ENCODE measurements at places on chromosomes 5 and 9.
A peak's percentile ranks its signal among the peaks of the same experiment; 100 is the strongest.

- no peak for DNase-seq
These were observed 100.8 kb downstream of the C9orf50 start for GRCh38 chr9:129520082-129520481.

DNA sequence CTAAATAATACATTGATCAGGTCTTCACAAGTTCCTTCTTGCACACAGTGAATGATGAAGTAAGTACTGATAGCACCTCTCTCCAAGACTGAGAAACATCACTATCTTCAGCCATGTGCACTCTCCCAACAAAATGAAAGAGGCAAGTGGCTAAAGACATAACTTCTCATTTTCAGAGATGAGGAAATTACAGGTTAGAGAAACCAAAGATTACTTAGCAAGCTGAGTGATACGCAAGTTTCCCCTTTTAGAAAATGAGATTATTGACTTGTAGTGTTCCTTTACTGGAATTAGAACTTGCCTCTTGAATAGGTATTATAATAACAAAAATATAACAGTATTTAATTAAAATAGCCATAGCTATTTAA is 21.6 kb downstream of the CEMIP2 start:
- no peak for DNase-seq

- DNase-seq: no peak
These were observed 28.4 kb upstream of the IRX4 start for GRCh38 chr5:1910861-1911772.

DNA sequence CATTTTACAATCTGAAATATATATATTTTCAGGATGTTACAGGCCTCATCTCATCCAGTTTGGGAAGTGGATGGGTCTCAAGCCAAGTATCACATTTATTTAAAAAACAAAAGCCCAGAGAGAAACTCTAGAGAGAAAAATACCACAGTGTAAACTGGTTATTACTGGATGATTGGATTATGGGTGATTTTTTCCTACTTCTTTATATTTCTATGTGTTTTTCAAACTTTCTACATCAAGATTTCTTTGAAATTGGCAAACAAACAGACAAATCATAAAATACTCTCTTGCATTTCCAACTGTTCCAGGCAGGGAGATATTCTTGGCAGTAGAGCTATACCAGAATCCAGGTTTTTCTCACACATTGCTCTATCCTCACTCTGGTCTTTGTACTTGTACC is 116.0 kb upstream of the SMIM23 start:
- no peak for DNase-seq

DNA sequence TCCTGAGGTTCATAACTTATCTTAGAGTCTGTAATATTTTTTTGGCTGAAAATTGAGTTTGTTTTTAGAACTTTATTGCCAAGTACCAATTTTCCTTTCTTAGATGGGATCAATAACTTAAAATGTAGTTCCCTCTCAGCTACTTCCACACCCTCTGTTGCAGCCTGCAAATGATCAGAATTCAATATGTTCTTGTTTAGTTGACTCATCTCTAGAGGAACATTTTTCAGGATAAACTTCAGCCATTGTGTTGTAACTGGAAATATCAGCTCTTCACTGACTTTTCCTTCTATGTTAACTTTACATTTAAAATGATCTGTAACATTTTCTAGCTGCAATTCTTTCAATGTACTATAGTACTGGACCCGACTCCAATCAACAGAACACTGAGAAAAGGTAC is 115.7 kb downstream of the ESM1 start:
- no peak for DNase-seq

GRCh38 chr5:147426640-147427327 is 83.1 kb downstream of the DPYSL3 start:
- no peak for DNase-seq

- no peak for DNase-seq
These were observed 34.1 kb upstream of the CPLX2 start for GRCh38 chr5:175837171-175837699.

GRCh38 chr5:65825408-65826328 is 100.7 kb upstream of the ERBIN start:
- DNase-seq: no peak

DNA sequence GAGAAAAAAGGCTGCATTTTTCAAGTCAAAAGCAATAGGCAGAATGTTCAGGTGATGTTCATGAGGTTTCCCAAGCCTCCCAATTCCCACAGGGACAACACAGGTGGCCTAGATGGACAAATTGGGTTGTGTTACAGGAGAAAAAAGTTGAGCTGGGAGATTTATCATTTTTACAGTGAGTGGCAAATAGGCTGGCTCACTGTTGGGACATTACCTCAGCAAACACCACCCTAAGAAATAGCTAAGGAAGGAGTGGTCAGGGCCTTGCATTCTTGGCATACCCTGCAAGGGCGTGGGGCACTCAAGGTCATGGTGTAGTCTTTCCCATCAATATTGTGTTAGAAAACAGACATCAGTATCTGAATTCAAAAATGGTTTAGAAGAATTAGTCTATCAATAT is 23.3 kb upstream of the CPLANE1 start:
- peak; percentile 82 for DNase-seq

DNA sequence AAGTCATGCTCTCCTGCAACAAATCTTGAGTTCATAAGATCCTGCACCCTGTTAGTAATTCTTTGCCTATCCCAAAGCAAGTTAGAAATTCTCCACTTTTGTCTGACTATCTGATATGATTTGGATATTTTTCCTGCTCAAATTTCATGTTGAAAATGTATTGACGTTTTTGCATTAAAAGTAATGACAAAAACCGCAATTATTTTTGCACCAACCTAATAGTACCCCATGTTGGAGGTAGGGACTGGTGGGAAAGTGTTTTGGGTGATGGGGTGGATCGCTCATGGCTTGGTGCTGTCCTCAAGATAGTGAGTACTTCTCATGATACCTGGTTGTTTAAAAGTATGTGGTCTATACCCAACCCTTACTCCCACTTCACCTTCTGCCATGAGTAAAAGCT is 713.4 kb downstream of the CDH18 start:
- DNase-seq: no peak

- no peak for DNase-seq
These were observed 8.2 kb upstream of the IFNA21 start for GRCh38 chr9:21174671-21175070.

GRCh38 chr5:156529892-156530291 is 202.9 kb downstream of the SGCD start:
- no peak for DNase-seq

DNA sequence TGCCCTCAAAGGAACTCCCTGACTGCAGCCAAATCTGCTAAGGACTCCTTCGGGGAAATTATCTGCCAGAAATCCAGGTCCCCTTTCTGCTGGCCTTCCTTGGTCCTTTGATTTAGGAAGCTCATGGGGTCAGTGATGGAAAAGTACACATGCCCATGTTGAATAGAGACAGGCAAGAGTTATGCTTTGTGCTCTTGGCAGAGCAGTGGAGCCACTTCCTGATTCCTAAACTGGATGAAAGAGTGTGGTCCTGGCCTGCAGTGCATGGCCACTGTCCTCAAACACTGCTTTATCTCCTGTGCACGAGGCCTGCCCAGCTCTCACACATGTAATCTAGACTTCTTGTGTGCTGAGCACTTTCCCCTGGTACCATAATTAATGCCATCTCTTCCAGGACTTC is 2.0 kb upstream of the EBF1 start:
- no peak for DNase-seq

GRCh38 chr5:127909066-127909465 is 174.5 kb upstream of the SLC12A2 start:
- peak; percentile 50 for DNase-seq

GRCh38 chr9:89366711-89367110 is 48.4 kb downstream of the SECISBP2 start:
- no peak for DNase-seq

- no peak for DNase-seq
These were observed 167.4 kb downstream of the ZDHHC21 start for GRCh38 chr9:14525856-14526255.

DNA sequence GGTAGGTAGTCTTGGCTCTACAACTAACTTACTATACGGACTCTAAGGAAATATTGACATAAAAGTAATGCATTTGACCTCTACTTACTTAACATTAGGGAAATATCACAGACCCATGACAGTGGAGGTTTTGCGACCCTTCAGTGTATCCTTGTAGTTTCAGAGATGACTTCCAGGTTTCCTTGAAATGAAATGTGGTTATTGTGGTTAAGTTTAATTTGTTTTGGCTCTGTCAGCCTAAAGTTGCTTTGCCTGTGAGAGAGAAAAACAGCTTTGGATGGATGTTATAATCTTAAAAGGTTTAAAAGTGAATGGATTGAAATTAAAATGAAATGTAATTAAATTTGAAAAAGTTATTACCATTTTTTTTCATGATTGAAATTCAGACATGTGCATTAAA is 42.9 kb downstream of the LRRTM2 start:
- no peak for DNase-seq

- DNase-seq: no peak
These were observed 4.0 kb downstream of the GFI1B start for GRCh38 chr9:132982458-132982857.

DNA sequence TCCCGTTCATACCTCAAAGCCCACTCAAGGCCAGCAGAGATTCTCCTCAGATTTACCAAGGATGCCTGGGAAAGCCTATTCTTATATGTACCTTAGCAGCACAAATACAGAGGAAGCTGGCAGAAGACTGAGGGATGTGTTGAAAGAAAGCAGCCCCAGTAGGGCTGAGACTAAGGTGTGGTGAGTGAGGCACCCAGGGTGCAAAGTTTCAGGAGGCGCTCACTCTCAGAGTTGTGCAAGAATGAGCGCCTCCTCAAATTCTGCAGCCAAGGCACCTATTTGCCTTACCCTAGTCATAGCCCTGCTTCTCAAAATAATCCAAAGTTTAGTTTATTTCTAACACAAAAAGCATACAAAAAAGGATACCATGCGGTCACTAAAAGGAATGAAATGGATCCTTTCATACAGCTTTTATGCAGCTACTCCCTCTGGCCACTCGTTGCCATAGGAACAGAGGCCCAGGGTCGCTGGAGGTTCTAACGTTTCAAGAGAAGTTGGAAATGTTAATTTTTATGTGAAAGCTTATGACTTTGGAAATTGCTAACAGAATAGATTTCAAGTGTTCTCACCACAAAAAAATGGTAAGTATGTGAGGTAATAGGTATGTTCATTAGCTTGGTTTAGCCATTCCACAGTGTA is 79.7 kb upstream of the SMIM23 start:
- DNase-seq: no peak

DNA sequence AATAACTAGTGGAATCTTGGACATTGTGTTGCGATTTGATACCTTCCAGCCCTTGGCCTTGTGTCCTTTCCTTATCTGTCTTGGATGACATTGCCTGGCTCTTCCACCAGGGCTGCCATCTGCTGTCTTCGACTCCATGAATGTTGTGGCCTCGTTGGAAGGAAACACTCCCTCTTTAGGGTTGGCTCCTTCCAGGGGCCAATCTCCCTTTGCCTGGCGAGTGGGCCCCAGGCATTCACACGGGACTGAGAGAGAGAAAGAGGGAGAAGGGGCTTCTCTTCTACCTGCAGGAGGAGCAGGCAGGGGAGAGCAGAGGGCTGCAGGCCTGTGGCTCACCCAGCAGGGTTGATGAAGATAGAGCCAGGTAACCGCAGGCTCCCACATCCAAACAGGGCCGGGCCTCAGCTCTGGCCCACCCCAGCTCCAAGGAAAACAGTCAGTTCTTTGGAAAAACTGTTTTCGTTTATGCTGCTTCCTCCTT is 31.3 kb downstream of the FGF1 start:
- no peak for DNase-seq

- no peak for DNase-seq
These were observed 9.0 kb upstream of the KIF2A start for GRCh38 chr5:62296998-62297397.

GRCh38 chr5:10645671-10646070 is 81.8 kb downstream of the ANKRD33B start:
- no peak for DNase-seq

DNA sequence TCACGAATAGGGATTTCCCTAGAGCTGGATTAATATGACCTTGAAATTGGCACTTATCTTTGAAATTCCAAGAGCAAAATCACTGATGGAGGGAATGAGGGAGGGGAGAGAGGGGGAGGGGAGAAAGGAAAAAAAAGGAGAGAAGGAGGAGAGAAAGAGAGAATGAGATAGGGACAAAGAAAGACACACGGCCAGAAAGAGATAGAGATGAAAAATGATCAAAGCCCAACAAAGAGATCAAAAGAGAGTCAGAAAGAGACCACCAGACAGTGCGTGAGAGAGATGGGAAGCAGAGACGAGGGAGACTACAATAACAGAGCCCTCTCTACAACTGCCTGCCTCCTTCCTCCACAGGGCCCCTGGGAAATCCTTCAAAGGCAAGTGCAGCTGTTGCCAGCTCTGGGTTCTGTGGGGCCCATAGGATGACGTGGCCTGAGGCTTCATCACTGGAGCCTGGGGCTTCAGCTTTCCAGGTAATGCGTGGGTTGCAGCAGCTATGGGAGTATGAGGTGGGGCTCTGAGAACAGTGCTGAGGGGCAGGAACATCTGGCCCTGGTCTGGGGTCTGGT is 58.3 kb upstream of the SHB start:
- no peak for DNase-seq

DNA sequence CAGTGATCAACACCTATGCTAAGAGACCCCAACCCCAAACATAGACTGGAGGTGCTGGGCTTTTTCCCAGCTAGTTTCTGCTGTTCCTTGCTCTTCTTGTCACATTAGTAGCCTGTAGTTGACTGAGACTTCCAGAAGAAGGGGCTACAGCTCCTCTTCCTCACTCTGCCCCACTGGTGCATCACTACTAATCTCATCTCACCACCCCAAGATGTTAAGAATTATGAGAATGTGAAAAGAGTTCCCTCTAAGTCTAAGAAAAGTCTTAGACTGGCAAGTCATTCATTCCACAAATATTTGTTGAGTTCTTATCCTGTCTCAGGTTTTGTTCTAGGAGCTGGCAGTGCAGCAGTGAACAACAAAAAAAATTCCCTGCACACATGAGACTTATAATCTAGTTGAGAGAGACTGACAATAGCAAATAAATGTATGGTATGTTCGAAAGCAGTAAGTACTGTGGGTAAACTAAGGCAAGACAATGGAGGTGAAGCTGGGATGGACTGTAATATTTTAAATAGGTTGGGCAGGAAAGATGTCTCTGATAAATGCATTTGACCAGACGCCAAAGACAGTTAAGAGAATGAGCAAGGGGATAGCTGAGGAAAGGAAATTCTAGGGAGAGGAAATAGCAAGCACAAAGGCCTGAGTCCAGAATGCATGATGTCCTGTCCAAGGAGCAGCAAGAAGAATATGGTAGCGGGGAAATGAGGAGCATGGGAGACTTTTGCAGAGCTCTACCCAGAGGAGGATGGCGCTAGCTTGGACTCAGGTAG is 92.3 kb downstream of the PTCD2 start:
- DNase-seq: no peak
